ENCODE measurements at places on chromosomes 2 and 18.

DNA sequence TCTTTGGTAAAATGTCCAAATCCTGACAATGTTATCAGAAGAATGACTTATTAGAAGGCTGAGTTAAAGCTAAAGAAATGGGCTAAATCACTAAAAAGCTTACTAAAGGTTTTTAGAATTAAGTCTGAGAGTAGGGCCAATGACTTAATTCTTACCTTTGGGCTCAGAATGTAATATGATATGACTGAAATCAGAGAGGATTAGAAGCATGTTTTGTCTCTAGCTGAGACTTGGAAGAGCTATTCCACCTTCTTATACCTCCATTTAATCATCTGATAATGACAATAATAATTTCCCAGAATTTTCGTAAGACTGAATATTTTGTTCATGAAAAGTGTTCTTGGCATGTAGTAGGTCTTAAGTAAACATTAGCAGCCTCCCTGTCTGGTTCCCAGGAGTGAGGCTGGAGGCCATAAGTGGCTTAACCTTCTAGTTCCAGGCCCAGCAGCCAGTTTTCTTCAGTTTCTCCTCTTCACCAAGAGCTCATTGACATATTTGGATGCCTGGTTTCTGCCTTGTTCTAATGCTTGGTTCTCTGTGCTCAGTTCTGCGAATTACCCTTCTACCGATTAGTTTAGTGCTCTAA lies 25.5 kb upstream of the E2F6 start:
- DNase-seq = no peak

DNA sequence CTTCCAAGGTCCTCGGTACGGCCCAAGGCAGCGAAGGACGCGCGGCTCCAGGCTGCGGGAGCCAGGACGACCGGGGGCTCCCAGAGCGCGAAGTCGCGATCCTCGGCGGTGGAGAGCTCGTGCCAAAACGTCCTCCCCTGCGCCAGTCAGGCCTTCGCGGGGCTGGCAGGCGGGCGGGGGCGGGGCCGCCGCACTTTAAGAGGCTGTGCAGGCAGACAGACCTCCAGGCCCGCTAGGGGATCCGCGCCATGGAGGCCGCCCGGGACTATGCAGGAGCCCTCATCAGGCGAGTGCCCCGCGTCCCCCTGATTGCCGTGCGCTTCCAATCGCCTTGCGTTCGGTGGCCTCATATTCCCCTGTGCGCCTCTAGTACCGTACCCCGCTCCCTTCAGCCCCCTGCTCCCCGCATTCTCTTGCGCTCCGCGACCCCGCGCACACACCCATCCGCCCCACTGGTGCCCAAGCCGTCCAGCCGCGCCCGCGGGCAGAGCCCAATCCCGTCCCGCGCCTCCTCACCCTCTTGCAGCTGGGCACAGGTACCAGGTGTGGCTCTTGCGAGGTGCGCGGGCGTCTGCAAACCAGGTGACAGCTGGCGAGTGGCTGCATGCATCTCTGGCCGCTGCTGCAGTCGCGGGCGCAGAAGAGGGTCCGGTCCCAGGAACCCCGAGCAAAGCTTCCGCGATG lies at the start of gene CIDEA:
Gene CIDEA (plus strand): TSS at position 226 of the 684 bp plus-strand sequence. CDS start 23 bp downstream, at position 249.
- no peak for DNase-seq

- no peak for DNase-seq
Measured at GRCh38 chr2:174760845-174761473, 3.3 kb downstream of the CHRNA1 start.

DNA sequence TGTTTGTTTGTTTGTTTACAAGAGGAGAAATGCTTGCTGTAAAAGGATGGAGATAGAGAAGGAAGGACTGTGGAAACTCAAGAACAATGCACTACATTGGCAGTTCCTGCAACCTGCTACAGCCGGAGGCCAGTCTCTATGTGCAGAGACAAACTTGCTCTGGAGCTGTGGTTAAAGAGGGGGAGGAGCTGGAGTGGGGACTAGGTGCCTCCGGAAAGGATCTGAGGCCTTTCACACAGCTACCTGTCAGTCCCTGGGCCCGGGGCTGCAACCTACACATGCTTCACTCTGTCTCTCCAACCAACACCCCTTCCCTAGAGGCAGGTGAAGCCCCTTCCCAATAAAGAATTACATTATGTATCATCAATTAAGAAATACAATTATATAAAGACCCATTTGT lies 1234.0 kb upstream of the ZEB2 start:
- no peak for DNase-seq

- no peak for DNase-seq
Measured at GRCh38 chr2:129754421-129754820, 225.0 kb upstream of the RAB6C start.

DNA sequence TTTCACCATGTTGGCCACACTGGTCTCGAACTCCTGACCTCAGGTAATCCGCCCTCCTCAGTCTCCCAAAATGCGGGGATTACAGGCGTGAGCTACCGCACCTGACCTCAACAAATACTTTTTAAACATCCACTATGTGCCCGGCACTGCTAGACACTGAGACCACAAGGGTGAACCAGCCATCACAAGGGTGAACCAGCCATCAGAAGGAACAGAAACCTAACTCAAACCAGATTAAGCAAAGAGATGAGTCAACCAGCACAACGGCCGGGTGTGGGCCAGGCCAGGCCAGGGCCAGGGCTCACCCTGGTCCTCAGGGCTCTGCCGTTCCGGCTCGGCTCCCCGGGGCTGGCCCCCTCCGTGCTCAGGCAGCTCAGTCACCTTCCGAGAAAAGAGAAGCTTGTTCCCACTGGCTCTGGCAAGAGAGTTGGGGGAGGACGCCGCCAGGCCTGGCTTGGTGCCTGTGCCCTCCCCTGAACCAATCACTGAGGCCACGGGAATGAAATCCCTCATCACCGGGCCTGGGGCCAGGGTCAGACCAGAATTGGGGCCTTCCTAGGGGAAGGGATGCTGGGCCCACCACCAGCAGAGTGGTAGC lies 4.4 kb downstream of the TEX44 start:
- DNase-seq = no peak

DNA sequence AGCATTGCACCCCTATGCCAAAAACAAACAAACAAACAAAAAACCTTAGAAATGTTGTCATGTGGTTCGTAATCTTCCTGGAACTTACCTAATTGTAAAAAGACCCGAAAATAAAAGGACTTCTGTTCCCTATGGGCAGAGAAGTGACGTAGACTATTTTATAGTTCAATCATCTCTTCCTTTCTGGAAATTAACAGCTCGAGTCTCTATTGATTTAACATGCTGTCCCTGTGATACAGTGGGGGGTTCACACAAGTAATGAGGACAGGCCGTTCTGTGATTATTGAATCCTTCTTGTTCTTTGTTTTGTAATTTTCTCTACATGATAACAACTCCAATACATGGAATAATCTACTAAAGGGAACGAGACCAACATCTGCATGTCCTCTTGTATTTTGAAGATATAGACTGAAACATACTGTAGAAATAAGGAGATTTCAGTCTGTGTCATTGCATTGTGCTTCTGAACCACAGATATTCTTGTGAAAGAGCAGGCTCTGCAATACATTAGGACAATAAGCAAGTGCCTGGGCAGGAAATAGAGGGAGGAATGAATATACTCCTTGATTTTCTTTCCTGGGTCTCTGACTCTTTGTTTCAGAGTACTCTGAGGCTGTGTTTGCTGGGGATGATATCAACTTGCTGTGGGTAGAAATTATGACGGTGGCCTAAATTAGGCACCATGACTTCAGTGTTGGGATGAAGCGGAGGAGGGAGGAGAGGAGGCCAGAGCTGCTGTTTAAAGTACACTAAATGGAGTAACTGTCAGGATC lies 65.7 kb upstream of the PPM1B start:
- DNase-seq = no peak

- no peak for DNase-seq
Measured at GRCh38 chr2:6645672-6646071, 220.0 kb downstream of the CMPK2 start.

- no peak for DNase-seq
Measured at GRCh38 chr2:196809260-196809659, at the start of gene C2orf66. C2orf66 (minus strand) TSS chr2:196809355; CDS start chr2:196809336, 19 bp downstream.

DNA sequence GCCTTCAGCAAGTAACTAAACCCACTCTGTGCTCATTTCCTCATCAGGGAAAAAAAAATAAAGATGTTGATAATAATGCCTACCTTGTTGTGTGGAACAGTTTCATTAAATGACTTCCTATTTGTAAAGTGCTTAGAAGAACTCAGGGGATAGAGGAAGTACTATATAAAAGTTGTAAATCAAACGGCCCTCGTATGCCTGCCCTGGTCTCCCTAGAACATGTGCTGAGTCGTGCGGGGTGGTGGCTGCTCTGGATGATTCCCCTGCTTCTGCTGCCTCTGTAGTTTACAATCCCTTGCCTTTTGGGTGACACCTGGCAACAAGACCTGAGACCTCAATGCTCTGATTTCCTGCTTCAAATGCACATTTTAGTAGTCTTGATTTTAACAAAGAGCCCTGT lies 170.0 kb downstream of the CERS6 start:
- no peak for DNase-seq

DNA sequence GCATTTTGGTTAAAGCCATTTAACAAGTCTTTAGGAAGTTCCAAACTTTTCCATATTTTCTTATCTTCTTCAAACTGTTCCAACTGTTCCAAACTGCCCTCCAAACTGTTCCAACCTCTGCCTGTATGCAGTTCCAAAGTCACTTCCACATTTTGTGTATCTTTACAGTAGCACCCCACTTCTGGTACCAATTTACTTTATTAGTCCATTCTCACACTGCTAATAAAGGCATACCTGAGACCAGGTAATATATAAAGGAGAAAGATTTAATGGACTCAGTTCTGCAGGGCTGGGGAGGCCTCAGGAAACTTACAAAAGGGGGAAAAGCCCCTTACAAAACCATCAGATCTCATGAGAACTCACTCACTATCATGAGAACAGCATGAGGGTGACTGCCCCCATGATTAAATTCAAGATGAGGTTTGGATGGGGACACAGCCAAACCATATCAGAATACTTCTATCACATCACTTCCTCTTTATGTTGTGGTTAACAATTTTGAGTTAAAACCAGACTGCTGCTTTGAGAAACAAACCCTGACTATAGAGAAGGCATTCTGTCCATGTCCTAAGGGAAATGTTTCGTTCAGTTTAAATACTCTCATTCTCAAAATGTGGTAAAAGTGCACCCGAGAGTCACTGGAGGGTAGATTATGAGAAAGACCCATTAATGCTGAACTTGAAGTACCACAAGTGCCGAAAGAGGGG lies 11.0 kb downstream of the IL18R1 start:
- DNase-seq = no peak

GRCh38 chr18:44508474-44508873 lies 172.2 kb upstream of the SETBP1 start:
- DNase-seq = no peak

DNA sequence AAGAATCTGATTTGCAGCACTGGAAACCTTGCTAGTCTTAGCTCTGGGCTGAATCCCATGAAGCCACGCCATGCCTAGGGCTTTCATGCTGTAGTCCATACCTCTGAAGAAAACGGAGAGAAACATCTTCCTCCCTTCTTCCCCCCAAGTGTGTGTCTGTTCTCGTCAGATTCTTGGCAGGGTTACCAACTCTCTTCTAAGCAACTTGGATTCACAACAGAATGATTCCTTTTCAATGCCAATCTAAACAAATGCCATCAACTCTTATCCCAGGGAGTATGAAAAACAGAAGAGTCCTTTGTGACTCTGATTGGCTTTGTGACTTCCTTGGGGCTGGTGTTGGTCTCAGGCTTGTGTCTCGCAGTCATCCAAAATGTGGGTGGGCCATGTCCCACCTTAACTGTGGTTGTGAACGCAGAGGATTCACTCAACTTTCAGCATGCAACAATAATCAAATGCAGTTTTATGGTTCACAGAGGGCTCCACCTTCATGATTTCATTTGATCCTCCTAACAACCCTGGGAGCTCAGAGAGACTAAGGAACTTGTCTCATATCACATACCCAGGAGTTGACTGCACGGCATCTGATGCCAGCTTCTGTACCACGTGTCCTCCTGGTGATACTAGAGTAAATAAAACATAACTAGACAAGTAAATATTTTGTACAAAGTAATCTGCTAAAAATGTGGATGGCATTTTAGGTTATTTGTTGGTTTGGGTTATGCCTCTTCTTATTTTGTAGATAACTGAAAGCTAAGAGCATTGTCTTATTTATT lies 186.0 kb upstream of the TNP1 start:
- no peak for DNase-seq

DNA sequence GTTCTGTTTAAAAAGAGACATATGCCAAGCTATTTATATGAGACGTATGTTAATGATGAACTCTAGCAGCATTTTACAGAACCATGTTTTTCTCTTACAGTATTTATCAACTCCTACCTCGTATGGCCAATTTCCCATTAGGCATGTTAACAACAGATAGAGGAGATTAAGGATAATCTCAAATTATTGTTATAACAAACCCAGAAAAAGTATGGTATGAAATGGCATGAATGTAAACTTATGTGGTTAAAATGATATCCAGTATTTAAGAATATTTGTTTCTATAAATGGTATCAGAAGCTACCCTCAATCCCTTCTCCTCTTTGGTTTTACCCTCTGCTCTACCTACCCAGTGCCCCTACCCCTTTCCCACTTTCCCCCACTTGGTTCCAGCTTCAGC lies 132.0 kb downstream of the IKZF2 start:
- no peak for DNase-seq

DNA sequence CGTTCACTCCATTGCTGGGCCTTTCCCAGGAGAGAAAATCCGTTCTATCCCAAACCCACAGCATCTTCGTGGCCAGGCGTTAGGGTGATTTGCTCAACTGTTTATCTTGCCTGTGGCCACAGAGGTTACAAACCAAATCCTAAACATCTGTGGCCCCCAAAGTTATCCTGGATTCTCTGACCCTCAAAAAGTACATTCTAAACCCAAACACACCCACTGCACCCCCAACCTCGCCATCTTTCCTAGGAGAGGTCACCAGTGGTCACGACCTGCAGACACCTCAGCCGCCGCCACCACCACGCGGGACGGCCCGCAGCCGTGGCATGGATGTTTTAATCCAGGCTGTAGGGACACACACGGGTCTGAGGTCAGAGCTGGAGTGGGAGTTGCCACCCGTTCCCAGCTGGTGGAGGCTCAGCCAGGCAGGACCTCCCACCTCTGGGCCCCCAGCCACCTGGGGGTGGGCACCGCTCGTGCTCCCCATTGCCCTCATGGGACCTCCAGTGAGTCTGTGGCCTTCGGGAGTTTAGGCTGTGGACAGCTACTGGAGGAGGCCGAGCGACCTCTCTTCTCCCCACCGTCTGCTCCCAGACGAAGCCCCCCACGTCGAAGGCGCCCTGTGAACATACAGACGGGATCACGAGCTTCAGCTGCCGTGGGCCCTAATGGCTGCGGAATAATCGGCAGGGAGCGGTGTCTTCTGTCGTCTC lies 72.0 kb downstream of the KCNG2 start:
- no peak for DNase-seq

GRCh38 chr2:71581026-71581425 lies 127.7 kb downstream of the DYSF start:
- no peak for DNase-seq

All from NCI-H2081 (cell line).